ENCODE measurements at places on chromosomes 3 and 15.

- DNase-seq, result no peak
Observed at GRCh38 chr3:20673866-20674265, 487.9 kb upstream of the SGO1 start.

- no peak for DNase-seq
Observed at GRCh38 chr15:57421551-57421950, 45.2 kb downstream of the CGNL1 start.

DNA sequence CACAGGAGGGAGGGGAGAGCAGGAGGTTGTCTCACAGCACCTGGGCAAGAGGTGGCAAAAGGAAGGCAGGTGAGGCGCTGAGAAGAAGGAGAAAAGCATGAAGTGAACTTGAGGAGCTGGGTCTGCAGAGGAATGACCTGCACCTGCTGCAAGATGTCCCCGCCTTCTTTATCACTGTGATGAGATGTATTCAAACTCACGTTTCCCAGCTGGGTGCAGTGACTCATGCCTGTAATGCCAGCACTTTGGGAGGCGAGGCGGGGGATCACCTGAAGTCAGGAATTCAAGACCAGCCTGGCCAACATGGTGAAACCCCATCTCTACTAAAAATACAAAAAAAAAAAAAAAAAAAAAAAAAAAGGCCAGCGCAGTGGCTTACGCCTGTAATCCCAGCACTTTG, 22.2 kb upstream of the ZNF710 start:
- no peak for DNase-seq

DNA sequence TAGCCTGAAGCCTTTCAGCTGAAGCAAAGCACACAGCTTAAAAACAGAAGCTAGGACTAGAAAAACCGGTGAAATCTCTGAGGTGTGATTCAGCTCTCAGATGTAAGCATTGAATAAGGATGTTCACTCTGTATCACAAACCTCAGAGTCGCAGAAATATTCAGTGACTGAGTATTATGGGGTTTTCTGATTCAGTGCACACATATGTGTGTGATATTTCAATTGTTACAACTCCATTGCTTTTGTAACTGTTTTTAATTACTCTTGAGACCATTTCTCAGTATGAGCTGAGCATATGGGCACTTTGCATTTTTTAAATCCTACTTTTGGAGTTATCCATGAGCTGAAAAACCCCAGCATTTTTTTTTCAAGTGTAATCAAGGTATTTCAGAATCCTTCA, 868.8 kb downstream of the NTRK3 start:
- DNase-seq, result no peak

DNA sequence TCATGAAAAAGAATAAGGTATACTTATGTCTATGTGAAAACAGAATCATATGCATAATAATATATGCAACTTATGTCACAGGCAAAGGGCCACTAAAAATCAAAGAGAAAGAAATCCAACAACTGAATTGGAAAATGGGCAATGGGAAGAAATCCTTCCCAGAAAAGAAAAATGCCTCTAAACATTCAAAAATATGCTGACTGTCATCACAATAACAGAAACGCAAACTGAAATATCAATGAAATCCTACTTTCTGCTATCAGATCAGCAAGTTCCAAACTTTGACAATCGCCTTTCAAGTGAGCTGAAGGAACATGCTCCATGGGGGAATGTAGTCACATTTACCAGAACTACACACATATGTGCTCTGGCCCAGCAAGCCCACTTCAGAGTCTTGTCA, 99.4 kb upstream of the KLF13 start:
- no peak for DNase-seq

- DNase-seq, result no peak
Observed at GRCh38 chr3:13235079-13235478, 161.8 kb upstream of the IQSEC1 start.

DNA sequence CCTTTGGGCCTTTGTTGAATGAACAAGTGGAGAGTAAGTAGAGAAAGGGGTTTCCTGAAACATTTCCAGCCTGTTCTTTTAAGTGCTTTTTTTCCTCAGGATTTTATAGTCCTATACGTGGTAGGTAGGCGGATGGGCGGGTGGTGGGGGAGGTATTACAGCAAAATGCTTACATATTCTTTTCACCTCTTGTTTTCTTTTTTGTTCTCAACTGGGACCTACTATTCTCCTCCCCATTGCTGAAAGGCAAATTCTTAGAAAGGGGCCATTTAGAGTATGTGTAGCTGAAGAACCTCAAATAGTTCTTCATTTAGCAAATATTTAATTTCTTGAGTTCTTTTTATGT, 135.8 kb downstream of the FNDC3B start:
- no peak for DNase-seq

DNA sequence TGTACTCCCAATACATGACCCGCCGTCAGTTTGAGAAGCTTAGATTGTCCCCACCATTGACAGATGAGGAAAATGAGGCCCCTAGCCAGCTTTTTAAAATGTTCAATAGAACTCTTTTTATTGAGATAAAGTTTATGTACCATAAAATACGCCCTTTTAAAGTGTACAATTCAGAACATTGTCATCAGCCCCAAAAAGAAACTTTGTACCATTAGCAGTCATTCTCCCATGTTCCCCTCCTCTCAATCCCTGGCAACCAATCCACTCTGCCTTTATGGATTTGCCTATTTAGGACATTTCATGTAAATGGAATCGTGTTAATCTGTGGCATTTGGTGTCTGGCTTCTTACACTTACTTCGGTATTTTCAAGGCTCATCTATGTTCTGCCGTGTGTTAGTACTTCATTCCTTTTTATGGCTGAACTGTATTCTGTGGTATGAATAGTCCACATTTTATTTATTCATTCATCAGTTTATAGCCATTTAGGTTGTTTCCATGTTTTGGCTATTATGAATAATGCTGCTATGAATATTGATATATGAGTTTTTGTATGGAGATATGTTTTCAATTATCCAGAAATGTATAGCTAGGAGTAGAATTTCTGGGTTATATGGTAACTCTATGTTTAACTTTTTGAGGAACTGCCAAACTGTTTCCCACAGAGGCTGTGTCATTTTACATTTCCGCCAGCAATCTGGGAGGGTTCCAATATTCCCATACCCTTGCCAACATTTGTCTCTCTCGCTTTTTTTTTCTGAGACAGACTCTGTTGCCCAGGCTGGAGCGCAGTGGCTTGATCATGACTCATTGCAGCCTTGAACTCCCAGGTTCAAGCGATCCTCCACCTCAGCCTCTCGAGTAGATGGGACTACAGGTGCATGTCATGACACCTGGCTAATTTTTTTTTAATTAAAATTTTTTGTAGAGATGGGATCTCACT, 15.3 kb upstream of the PTPN23 start:
- DNase-seq, result no peak

DNA sequence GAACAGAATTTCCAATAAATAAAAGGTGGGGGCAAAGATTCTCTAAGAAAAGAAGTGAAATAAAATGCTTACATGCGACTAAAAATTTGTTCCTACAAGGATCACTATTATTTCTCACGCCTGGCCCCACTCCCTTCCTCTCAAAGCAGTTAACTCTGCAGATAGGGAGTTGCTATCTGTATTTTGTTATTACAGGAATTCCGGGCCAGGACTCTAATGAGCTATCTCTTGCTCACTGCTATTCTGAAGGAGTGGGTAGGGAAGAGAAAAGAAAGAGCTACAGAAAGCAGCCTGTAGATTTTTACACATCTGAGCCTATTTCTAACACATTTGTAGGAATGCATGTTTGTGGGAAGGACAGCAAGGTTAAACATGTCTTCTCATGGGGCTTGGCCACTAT, 140.4 kb downstream of the PCCB start:
- no peak for DNase-seq

DNA sequence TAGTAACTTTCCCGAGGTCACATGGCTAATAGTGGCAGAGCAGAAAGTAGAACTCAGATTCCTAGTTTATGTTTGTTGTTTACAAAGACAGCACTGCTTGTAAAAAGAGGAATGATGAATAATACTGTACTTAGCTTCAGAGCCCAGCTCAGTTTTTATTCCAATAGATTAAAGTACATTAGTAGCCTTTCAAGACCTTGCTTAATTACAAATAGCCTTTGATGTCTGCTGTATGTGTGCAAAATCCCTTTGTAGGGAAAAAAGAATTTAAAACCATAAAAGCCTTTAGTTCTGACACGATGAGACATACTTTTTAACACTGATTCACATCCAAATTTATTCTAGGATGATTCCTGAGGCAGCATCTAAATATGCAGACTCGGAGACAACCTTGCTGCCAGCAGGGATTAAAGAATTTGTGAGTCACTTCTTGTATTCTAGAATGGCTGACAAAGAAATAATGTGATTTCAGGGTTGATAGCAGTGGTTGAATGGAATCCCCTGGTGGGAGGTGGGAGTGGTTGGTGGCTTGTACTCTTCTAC, 324.2 kb upstream of the TGFBR2 start:
- DNase-seq, result no peak

- no peak for DNase-seq
Observed at GRCh38 chr15:42741710-42742109, 4.8 kb upstream of the CDAN1 start.

DNA sequence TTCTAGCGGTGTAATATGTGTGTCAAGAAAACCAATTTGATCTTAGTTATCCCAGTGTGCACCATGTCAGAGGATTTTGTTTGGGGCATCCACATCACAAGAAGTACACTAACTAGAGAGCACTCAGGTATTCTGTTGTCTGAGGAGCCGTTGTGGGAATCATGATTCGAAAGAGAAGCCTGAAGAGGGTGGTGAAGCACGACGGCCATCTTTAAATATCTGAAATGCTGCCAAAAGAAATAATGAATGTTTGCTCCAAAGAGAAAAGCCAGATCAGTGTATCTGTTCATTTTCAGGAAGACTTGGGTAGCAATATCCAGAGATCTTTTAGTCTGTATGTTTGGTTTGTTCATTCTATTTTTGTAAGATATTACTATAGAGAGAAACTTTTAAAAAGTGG, 180.7 kb downstream of the KLHL25 start:
- no peak for DNase-seq

DNA sequence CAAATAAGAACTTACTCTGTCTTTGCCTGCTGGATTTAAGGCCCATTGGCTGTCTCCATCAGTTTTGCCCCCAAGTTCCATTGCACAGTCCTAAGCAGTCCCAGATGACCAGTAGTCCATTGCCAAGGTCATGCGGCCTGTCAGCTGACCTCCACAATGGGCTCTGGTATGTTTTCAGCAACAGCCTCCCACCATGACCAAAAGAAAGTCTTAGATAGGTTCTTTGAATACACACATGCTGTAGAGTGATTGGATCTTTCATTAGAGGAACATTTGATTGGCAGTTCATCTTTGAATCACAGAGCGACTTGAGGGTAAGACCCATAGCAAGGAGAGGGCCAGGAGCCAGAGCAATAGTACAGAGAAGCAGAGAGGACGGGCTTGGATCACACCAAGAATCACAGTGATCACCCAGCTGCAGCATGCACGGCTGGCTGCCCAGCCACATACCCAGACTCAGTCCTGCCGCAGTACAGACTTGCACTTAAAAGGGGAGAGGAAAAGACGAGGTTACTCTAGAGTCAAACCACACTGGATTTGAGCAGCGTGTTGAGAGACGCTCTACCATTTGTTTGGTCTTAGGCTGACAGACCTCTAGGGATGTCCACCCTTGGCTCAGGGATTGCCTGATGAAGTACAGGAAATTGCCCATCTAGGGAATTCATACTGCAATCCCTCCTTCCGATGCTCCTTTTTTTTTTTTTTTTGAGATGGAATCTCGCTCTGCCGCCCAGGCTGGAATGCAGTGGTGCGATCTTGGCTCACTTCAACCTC, 50.4 kb downstream of the APH1B start:
- no peak for DNase-seq

All from activated CD4-positive, CD25-positive, alpha-beta regulatory T cell treated with anti-CD3 and anti-CD28 coated beads, Interleukin-2, amount 50 U/mL, for 72 hours (primary cell).